ENCODE measurements at places on chromosomes 7 and 10.

GRCh38 chr7:131327049-131327625, 539 bp upstream of the MKLN1 start:
- no peak for DNase-seq

DNA sequence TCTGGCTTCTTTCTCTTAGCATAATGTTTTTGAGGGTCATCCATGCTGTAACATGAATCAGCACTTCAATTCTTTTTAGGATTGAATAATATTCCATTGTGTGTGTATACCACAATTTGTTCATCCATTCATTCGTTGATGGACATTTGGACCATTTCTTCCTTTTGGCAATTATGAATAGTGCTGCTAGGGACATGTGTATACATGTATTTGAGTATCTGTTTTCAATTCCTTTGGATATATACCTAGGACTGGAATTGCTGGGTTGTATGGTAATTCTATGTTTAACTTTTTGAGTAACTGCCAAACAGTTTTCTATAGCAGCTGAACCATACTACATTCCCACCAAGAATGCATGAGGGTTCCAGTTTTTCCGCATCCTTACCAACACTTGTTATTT, 39.2 kb downstream of the GBF1 start:
- no peak for DNase-seq

DNA sequence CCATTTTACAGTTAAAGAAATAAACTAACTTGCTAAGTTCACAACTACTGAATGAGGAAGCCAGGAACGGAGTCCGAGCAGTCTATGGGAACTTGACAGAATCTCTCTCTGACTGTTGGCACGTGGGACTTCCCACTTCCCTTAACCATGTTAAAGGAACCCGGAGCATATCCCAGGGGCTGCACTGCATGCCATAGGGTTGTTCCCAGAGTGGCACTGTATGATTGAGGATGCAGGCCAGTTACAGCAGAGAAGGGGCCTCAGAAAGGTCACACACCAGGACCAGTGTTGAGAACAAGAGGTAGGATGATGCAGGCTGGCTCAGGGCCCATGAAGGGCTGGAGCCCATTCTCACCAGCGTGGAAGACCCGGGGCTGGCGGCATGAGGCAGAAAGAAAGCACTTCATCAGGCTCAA, 201.8 kb downstream of the NSUN6 start:
- DNase-seq, result no peak

GRCh38 chr10:84696610-84697009, 368.2 kb downstream of the CCSER2 start:
- DNase-seq, result no peak

- DNase-seq, result no peak
Observed at GRCh38 chr7:93219868-93220267, 6.4 kb downstream of the HEPACAM2 start.

- no peak for DNase-seq
Observed at GRCh38 chr7:1637155-1637554, 32.9 kb upstream of the ELFN1 start.

GRCh38 chr7:130479716-130480400, 12.0 kb upstream of the MEST start:
- no peak for DNase-seq

- DNase-seq, result no peak
Observed at GRCh38 chr7:44161371-44161770, 20.2 kb upstream of the MYL7 start.

DNA sequence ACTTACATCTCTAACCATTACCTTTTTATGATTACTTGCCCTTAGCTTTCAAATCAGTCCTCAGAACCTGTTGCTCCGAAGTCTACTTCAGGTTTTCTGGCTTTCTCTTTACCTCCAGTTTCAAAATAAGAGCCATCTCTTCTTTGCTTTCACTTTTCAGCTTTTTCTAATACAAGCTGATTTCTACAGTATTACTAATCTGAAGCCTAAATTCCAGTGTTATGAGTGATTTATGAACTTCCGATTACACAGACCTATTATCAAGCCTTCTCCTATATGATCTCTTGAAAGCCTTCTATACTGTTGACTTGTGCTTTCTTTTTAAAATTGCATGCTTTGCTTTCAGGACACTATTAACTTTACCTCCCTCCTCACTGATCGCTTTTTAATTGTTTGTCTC, 1307.8 kb upstream of the CELF2 start:
- no peak for DNase-seq

DNA sequence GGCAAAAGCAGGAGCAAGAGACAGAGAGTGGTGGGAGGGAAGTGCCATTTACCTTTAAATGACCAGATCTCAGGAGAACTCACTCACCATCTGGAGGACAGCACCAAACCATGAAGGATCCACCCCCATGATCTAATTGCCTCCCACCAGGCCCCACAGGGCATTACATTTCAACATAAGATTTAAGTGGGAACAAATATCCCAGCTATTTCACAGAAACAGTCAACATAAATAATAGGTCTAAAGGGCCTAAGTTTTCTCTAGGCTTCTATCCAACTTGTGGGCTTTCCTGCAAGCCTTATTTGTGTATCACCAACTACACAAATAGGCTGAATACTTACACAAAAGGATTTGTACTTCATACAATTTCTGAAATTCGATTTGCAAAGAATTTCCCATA, 196.8 kb upstream of the POT1 start:
- no peak for DNase-seq

Data from esophagus squamous epithelium (tissue), 5 donors.